ENCODE measurements at places on chromosomes 12 and 14.
A peak's percentile ranks its signal among the peaks of the same experiment; 100 is the strongest.

- no peak for DNase-seq
These were observed 374.9 kb downstream of the SLC6A15 start for GRCh38 chr12:84537666-84538065.

- peak; percentile 39 for DNase-seq
These were observed 904 bp upstream of the FAM177A1 start for GRCh38 chr14:35044939-35045797.

DNA sequence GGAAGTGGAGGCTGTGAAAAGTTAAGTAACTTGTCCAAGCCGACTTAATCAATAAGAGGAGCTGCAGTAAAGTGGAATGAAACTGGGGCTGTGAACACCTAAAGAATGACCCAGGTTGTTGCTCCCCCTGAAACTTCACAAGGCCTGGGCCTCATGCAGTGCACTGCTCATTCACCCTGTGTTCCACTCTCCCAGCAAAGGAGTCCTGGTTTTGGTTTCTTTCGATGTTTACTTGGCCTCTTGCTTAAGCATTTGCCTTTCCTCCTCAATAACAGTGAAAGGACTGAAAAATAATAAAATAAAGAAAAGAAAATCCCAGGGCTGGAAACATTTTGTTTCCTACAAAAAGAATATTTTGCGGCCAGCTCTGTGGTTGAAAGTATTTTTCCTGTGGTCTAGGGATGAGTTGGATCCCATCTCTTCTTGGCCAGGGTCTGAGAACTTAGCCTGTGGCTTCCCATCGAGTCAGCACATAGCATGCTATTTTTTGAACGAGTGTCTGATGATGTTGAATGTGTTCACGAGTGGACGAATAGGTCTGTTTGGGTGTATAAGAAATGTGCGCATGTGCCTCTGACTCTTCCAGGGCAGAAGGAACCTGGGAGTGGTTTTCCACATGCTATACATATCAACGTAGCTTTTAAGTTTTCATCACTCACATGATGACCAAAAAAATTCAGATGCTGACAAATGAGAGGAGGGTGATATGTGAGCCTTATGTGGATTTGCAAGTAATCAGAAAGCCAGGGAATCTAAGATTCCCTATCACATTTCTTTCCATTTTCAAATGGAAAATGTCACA, 349.8 kb downstream of the ZFP36L1 start:
- DNase-seq = peak; percentile 36

GRCh38 chr12:12939888-12940287, 12.1 kb downstream of the GPRC5D start:
- DNase-seq = no peak

GRCh38 chr12:116657921-116658495, 79.9 kb downstream of the SPRING1 start:
- no peak for DNase-seq

DNA sequence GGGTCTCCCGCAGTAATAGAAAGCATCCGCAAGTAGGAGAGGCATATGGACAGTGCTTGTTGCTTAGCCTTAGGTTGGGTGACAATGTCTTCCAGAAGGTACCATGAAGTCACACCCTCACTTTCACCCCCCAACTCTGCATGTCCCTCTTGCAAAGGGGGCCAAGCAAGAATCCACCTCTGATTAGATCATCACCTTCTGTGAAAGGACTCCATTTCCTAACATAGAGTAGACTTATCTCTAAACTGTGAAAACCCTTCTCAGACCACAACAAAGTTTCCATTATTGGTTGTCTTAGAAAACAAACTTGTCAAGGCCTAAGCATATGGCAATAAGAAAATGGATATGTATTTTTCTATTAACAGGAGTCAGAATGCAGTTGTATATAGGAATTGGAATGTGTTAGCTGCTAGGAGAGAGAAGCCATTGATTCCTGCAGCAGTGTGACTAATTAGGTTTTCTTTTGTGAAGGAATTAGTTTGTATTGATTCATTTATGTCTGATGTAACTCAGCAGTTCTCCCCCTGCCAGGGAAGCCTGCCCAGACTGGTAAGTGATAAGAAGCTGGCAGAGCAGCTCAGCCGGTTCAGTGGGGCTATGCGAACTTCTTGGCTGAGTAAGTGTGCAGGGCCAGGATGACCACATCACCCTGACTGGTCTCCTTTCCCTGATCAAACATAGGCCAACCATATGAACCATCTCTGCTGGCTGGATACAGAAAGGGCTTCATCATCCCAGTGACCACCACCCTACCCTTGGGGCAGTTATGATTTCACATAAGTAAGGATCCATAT, 107.3 kb upstream of the CCDC196 start:
- no peak for DNase-seq

DNA sequence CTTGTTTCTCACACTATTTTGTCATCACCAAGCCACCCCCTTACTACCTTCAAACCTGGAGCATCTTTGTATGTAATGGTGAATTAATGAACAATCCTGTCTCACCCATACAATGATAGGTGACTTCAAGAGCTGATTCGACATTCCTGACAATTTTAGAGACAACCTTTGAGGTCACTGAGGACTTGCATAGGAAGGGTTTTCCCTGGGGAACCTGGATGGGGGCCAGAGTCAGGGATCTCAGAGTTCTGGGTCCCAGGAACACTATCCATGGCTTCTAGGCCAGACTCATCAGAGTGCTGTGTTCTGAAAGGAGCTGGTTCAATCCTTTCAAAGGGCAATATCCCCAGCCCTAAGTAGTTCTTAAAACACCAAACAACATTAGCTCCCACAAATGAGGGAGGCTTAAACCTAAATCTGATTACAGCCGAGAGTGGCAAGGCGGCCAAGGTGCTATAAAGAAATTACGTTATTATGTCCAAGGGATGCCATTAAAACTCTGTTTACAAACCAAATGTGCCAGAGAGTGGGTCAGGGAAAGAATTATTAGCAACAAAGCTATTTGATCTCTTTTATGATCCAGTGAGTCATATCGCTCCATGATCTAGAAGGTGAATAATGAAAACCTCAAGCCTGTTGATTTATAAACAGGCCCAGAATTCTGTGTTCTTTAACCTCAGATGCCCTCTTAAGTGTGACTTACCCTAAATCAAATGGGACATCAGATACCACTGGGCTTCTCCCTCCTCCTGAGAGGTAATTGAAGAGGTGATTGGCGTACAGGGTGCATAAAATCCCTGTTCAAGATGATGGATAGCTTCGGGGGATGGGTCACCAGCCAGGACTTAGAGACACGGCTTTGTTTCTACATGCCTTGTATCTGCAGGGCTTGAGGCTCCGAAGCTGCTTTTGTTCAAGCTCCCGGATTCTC, 230.2 kb upstream of the TBX3 start:
- DNase-seq = no peak

- no peak for DNase-seq
These were observed 214.1 kb upstream of the PELI2 start for GRCh38 chr14:55904086-55904485.

DNA sequence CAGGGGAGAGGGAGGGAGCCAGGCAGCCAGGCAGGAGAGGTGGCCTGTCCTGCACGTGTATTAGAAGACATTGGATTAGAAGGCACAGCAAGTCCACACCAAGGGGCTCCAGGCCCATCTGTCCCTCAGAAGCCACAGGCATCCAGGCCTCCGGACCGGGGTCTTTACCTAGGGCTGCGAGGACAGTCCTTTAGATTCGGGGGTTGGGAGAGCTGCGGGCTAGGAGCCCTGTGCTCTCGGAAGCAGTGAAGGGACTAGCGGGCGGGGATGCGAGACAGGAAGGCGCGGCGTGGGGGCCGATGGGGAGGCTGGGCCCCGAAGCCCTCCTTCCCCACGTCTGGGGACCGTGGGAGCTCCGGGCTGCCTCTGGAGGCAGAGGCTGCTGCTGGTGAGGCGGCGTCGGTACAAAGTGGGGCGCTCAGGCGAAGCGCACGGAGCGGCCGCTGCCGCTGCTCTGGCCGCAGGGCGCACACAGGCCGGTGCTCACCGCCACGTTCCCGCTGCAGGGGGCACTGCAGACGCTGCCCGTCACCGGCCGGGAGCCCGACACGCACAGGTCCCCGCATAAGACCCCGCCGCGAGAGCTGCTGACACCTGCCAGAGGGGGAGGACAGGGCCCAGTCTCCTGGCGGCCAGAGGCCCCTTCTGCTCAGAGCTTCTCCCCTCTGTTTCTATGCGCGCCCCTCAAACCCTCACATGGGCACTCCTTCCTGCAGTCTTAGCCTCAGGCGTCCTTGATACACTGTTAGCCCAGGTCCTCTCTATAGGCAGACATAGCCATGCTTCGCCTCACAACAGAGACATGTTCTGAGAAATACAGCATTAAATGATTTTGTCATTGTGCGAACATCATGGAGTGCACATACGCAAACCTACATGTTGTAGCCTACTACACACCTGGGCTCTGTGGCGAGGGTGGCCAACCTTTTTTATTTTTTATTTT, 17.3 kb downstream of the KRT7 start:
- DNase-seq = no peak

DNA sequence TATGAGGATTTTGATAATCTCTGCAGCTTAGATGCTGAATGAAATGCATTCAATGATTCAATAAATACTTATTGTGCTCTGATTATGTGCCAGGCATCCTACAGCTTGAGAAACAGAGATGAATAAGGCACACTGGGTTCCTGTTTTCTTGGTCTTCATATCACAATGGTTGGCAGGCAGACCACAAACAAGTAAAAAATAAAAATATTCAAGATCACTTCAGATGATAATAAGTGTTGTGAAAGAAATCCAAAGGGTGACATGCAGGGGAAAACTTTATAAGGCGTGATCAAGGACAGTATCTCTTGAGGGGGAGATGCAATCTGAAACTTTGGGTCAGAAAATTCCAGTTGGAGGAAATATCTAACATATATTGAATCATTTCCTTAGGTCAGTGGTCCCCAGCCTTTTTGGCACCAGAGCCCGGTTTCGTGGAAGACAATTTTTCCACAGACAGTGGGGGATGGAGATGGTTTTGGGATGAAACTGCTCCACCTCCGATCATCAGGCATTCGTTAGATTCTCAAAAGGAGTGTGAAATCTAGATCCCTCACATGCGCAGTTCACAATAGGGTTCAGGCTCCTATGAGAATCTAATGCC, 73.7 kb upstream of the RAP1B start:
- no peak for DNase-seq

- DNase-seq = no peak
These were observed 40.5 kb upstream of the PTCSC3 start for GRCh38 chr14:36217027-36217426.

DNA sequence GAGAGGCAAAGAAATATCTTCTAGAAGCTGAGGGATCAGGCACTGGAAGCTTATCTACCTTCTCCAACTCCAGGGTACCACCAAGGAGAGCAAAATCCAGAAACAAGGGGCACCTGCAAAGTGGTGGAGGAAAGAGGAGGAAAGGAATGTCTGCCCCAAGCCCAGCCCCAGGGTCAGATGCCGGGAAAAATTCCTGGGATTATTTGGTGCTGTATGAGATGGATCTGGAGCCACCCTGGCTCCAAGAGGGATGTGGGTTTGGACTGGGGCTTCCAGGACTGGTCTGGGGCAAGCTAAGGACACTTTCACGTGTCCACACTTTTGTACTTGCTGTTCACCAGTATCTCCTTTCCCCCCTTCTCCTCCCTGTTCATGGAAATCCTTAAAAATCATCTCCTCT, 69.8 kb downstream of the DPF3 start:
- peak; percentile 30 for DNase-seq

DNA sequence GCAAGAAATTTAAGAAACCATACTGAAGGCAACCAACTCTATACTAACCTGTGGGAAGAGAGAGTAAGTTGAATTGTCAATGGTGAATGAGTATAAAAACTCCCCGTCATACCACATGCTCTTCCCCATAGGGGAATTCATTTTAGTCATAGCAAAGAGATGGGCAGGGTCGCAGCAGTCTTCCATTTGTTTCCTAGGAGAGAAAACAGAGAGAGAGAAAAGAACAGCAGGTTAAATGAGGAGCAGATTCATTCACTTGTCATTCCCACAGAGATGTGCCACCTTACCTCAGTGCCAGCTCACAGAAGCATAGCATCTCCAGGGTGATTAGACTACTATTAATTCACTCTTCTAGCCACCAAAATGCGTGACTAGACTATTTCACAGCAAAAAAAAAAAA, 47.4 kb downstream of the ST8SIA1 start:
- DNase-seq = no peak

DNA sequence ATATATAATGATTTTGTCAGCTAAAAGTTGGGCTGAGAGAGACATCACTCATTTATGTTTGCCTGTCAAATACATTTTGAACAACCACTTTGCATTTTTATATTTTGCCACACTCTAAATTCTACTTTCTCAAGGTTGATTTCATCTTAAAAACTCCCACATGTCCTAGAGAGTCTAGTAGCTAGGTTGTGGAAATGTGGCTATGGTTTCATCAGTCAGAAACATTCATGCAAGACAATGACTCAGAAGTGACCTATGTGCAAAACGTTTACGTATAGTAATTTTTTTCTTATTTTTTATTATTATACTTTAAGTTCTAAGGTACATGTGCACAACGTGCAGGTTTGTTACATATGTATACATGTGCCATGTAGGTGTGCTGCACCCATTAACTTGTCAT, 27.4 kb upstream of the PRKD1 start:
- DNase-seq = no peak

GRCh38 chr14:32400480-32400879, 71.4 kb downstream of the AKAP6 start:
- DNase-seq = peak; percentile 46

DNA sequence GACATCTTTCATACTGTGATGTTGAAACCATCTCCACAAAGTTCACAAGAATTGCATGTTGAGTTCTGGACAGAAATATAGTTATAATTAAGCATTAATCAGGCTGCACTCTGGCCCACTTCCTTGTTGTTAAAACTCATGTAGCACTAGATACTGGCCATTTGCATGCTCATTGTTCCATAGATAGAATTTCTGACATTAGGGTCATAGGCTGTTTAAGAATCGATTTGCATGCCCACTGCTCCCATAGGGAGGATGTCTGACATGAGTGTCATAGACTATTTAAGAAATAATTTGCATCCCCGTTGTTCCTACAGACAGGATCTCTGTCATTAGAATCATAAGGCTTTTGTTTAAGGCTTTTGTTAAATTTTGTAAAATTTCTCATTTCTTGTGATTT, 50.2 kb downstream of the MYF5 start:
- no peak for DNase-seq

DNA sequence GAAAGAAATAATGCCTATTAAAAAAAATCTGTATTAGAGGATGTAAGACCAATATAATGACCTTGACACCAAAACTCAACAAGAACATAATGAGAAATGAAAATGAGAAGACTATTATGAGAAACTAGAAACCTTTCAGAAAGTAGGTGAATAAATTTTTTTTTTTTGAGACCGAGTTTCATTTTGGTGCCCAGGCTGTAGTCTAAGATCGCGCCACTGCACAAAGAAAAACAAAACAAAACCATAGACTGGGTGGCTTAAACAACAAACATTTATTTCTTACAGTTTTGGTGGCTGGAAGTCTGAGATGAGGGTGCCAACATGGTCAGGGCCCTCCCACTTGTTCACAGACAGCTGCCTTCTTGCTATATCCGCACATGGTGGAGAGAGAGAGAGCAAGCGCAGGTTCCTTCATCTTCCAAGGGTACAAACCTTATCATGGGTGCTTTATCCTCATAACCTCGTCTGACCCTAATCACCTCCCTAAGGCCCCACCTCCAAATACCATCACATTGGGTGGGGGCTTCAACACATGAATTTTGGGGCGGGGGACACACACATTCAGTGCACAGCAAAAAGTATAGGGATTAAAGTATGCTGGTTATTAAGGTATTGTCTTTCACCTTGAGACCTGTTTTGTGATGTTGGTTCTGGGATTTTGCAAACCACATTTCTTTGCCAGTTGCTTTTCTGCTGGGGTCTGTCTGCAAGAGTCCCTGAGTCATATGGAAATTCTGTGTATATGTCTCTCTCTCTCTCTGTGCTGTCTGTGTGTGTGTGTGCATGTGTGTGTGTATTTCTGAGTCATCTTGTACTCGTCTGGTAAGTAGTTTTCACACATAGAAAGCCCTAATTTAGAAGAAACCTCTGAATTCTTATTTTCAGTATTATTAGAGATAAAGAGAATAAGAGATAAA, 26.2 kb downstream of the ZCRB1 start:
- DNase-seq = no peak

Measured in GM03348 (cell line).